ENCODE measurements at places on chromosomes 5 and 9.

DNA sequence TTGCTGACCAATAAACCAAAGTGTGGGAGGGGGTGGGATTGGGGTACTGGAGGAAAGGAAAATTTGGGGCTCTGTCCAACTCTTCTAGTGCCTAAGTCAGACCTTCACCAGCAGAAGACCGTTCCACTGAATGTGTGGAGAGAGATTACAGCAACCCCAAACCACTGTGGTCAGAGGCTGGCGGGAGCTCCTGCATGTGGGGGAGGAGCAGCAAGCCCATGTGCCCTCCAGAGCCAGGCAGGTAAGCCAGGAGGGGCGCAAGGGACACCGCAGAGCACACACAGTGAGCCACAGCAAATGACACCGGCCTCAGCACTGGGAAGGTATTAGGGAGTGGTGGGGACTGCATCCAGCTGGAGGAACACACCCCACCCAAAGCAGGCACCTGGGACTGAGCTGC, 62.9 kb downstream of the SMIM23 start:
- H3K4me3 ChIP-seq: no peak overlapping the region
- H3K36me3 ChIP-seq: no peaks in the 10 kb centered on the region
- DNase-seq: no peak
- H3K27me3 ChIP-seq: no peaks in the 10 kb centered on the region
- H3K4me1 ChIP-seq: no peaks in the 10 kb centered on the region

GRCh38 chr5:126007841-126008240, 415.4 kb upstream of the GRAMD2B start:
- no peaks in the 10 kb centered on the region for H3K27me3 ChIP-seq
- no peaks in the 10 kb centered on the region for H3K36me3 ChIP-seq
- no peak for DNase-seq
- no peaks in the 10 kb centered on the region for H3K4me1 ChIP-seq
- no peak overlapping the region for H3K27ac ChIP-seq

GRCh38 chr9:71127301-71127700, 5.9 kb upstream of the TRPM3 start:
- no peak overlapping the region for H3K4me3 ChIP-seq
- H3K4me1 ChIP-seq: no peaks in the 10 kb centered on the region
- DNase-seq: no peak
- no peak overlapping the region for H3K27ac ChIP-seq
- no peaks in the 10 kb centered on the region for H3K36me3 ChIP-seq

DNA sequence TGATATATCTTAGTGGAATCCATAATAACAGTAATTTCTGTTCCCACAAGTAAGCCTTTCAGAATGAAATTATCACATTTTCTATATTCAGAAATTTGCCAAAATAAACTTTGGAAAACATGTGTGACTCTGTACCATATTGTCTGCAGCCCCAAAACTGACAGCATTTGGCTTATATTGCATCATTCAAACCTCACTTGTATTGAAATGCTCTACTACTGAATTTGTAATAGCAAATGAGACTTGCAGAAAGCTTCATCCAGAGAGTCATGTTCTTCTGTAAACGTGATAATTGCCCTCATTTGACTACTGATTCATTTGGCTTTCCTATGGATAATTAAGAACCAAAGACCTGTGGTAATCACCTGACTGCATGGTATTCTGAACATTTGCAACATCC, 1249.5 kb upstream of the CDH18 start:
- no peak for DNase-seq
- H3K27me3 ChIP-seq: no peaks in the 10 kb centered on the region
- no peaks in the 10 kb centered on the region for H3K36me3 ChIP-seq
- H3K27ac ChIP-seq: no peak overlapping the region
- no peak overlapping the region for H3K4me3 ChIP-seq

GRCh38 chr9:137963525-137963924, 85.9 kb downstream of the CACNA1B start:
- DNase-seq: no peak
- H3K4me3 ChIP-seq: no peak overlapping the region
- H3K27me3 ChIP-seq: peaks cover 15% of the 10 kb centered on the region
- H3K4me1 ChIP-seq: no peaks in the 10 kb centered on the region
- no peak overlapping the region for H3K27ac ChIP-seq

DNA sequence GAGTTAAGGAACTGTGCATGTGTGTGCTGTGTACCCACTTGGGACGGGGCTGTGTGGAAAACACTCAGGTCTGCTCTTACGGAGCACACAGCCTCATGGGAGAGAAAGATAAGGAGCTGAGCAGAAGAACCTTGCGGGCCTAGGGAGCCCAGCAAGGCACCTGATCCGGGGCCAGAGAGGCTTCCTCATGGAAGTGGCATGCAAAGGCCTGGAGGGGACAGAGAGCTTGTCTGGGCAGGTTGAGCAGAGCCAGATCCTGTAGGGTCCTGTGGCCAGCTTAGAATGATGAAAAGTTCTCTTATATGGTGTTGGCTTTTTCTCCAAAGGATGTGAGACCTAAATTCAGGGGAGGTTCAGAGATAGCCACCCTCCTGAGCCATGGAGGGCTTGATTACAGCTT, 45.2 kb downstream of the NEK6 start:
- no peak for DNase-seq
- no peaks in the 10 kb centered on the region for H3K36me3 ChIP-seq
- H3K4me3 ChIP-seq: no peak overlapping the region
- H3K27me3 ChIP-seq: peaks cover 2% of the 10 kb centered on the region
- peaks cover 9% of the 10 kb centered on the region for H3K4me1 ChIP-seq
- H3K27ac ChIP-seq: no peak overlapping the region

- peaks cover 3% of the 10 kb centered on the region for H3K4me1 ChIP-seq
- no peak overlapping the region for H3K27ac ChIP-seq
- peaks cover 35% of the 10 kb centered on the region for H3K36me3 ChIP-seq
- DNase-seq: no peak
- no peak overlapping the region for H3K4me3 ChIP-seq
Observed at GRCh38 chr9:109062543-109062942, 49.2 kb upstream of the CTNNAL1 start.

Data from activated CD4-positive, alpha-beta T cell treated with anti-CD3 and anti-CD28 coated beads, Interleukin-2, amount 10 ng/mL, durations not matched to agents 7 days and 5 days (primary cell).